Fibroblast of skin of back (primary cell): ENCODE measurements at places on chromosomes 5 and 9.

GRCh38 chr9:19975499-19975898 lies 186.7 kb upstream of the SLC24A2 start:
- no peak for DNase-seq

DNA sequence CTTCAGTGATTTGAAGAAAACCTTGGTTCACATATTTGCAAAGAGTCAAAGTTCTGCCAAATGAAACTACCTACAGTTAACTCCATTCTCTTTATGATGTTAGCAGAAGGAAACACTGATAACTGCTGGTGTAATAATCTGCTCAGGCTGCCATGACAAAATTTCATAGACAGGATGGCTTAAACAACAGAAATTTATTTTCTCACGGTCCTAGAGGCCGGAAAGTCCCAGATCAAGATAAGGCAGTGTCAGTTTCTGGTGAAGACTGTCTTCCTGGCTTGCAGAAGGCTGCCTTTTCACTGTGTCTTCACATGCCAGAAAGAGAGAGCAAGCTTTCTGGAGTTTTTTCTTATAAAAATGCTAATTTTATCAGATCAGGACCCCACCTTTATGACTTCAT lies 102.4 kb upstream of the PARP8 start:
- no peak for DNase-seq

DNA sequence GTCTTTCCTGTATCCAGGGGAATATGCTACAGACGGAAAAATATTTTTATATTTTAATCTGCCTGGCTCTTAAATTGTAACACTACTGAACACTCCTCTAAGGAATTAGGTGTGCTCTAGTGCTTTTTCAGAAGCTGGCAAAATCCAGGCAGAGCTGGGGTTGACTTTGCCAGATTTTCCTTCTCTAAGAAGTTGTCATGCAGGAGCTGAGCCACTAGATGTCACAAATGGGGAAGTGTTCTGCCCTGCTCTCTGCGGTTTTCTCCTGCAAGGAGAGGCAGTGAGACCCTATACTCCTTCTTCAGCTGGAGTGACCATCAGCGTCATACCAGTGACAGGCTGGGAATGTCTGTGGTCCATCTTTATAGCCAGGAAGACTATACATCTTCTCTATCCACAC lies 112.5 kb downstream of the HAPLN1 start:
- DNase-seq = peak; percentile 60

- DNase-seq = no peak
Measured at GRCh38 chr9:24189986-24190385, 355.7 kb downstream of the IZUMO3 start.

DNA sequence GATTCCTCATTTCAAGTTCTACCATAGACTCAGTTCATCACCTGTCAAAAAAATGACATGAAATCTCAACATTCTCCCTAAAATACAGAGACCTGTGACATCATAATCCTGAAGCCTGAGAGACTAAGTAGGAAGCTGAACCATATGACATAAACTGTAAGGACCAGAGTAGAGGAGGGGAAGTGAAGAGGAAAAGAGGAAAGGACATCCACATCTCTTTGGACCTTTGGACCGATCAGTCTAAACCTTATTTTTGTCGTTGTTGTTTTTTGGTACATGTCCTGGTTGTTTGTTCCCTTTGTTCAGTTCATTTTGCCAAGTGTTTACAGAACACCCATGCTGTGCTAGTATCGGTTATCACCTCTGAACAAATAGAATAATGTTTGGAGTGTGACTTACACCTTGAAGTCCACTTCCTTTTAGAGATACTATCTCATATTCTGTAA lies 41.9 kb downstream of the LURAP1L start:
- DNase-seq = no peak

DNA sequence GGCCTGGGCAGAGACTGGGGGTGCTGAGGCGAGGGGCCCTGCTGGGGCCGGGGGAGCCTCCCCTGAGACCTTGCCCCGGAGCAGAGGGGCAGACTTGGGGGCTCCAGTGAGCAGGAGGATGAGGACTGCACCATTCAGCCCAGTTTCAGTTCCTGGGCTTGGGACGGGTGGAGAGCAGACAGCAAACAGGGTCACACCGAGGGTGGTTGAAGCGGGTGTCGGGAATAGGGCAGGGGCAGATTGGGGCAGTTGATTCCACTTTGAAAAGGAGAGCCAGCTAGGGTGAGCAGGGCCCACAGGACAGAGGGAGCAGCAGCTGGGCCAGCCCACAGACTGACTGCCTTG lies 4.5 kb downstream of the GRK6 start:
- DNase-seq = no peak

- DNase-seq = peak; percentile 98
Measured at GRCh38 chr5:33321026-33321425, 119.7 kb upstream of the TARS1 start.

- no peak for DNase-seq
Measured at GRCh38 chr5:142670804-142671203, 15.1 kb downstream of the FGF1 start.

GRCh38 chr9:102669220-102669619 lies 325.9 kb upstream of the CYLC2 start:
- DNase-seq = no peak

- peak; percentile 83 for DNase-seq
Measured at GRCh38 chr9:87213948-87214347, 266.6 kb upstream of the GAS1 start.

DNA sequence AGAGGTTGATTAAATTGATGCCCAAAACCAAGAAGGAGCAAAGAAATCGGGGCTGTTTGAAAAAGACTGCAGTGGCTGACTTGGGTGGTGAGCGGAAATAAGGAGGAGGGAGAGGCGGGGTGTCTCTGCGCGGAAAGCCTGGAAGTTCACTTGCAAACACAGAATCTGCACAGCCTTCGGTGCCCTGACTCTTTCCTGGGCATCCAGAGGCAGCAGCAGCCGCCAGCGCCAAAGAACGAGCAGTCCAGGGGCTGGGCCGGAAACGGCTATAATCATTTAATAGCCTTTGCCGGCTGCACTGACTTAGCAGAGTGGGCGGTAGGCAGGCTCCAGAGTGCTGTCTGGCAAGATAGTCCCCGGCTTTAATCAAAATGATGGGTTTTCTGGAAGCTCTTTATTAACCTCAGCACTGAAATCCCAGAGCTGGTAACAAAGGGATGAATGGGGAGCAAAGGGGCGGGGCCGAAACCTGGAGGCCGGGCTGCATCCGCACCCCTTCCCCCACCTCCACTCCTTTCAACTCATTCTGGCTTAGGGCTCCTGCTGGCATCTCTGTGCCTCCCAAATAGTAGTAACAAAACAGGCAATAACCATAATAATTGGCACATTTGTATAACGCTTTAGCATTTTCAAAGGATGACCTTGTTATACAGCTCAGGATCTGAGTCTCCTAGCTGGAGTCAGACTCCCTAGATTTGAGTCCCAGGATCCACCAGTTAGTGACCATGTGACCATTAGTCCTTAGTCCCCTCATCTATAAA lies 35.7 kb downstream of the PCDHAC2 start:
- peak; percentile 0 for DNase-seq

DNA sequence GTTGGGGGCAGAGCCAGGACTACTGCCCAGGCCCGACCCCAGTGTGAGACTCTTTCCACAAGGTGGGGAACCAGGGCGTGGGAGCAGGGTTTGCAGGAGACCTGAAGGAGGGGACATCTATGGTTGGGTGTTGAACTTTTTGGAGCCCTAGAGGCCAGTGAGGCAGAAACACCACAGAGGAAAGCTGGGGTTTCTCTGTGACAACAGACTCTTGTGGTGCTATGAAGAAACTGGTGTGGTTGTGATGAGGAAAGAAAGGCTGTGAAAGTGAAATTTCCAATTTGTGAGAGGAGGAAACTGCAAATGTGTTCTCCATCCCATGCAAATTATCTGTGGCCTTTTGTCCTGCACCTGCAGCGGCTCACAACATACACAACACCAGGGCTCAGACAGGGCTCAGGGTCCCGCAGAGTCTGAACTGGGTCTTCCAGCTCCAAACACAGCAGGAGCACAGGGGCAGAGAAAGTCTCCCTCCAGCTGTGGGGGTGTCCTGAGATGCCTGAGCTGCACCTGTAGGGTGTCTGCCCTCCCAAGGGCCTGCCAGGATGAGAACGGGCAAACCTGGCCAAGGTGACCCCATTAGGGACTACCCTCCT lies 51.4 kb upstream of the GRHPR start:
- no peak for DNase-seq

DNA sequence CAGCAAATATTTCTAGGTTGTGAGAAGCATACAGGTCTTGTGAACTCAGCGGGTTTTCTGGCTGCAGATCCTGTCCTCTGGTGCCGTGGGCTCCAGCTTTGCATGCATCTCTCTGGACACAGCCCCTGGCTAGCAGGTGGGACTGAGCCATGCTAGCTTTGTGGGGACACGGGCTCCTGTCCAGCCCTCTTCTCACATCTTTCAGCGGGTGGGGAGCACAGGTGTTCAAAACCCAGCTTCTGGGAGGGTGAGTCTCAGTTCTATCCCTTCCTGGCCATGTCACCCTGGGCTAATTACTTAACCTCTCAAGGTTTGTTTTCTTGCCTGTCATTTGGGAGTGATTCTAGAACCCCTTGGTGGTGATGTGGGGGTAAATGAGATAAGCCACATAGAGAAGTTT lies 162.3 kb downstream of the ICE1 start:
- no peak for DNase-seq

DNA sequence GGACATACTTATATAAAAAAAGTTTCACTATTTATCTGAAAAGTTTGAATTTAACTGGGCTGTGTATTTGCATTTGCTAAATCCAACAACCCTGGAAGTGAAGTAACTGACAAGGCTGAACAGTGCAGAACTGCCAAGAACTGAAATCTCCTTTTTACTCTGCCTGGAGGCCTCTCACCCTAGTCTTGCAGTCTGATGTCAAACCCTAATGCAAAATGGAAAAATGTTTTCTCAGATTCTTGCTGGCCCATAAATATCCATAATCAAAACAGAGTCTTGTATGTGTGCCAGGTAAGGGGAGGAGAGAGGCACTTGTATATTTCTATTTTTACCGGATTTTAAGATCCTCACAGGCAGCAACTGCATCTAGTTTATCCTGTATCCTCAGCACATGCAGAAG lies 432.7 kb upstream of the KLF4 start:
- DNase-seq = no peak

- no peak for DNase-seq
Measured at GRCh38 chr5:178537467-178538371, 52.5 kb downstream of the COL23A1 start.

- no peak for DNase-seq
Measured at GRCh38 chr9:129954868-129955550, 88.0 kb downstream of the FNBP1 start.

GRCh38 chr9:17631396-17631795 lies 52.5 kb downstream of the SH3GL2 start:
- DNase-seq = no peak

DNA sequence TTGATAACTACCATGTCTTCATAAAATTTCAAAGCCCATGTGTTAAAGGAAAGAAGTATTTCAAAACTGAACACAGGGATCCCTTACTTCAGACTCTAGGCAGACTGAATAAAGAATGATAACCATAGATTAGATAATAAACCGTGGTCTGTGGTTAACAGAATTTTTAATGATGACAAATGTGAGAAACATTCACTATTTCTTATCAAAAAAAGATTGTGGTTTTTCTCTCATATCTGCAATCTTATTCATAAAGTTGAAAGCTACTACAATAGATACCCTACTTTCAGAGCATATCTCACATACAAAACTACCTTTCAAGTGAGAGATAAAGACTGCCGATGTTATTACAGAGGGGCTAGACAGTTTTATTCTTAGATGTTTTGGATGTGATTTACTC lies 816.8 kb upstream of the DMAC1 start:
- peak; percentile 24 for DNase-seq

GRCh38 chr9:29297592-29297991 lies 1724.3 kb upstream of the C9orf72 start:
- no peak for DNase-seq

DNA sequence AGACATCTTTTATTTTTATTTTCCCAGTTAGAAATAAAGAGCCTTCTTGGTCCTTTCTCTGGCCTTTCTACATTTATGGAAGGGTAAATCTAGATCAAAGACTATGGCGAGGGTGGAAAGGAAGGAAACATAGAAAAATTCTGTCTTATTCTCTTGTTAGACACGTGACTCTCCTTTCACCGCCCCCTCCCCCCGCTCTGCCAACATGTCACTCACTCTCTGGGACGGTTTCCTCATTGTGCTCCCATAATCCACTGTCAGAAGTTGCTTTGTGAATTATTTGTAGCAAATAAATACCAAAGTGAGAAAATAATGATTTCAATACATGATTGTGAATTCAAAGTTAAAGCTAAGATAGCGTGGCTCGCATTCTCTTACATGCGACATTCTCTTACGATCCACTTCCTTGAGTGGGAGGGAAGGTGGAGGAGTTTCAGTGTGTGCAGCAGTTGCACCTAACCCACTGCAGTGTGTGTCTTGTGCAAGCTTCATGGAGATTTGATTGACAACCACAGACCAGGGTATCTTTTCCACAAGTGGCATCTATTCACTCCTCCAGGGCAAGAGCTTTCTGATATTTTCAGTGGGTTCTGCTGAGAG lies 423.0 kb upstream of the KIF2A start:
- no peak for DNase-seq

- DNase-seq = no peak
Measured at GRCh38 chr5:54616031-54616430, 98.5 kb downstream of the SNX18 start.

DNA sequence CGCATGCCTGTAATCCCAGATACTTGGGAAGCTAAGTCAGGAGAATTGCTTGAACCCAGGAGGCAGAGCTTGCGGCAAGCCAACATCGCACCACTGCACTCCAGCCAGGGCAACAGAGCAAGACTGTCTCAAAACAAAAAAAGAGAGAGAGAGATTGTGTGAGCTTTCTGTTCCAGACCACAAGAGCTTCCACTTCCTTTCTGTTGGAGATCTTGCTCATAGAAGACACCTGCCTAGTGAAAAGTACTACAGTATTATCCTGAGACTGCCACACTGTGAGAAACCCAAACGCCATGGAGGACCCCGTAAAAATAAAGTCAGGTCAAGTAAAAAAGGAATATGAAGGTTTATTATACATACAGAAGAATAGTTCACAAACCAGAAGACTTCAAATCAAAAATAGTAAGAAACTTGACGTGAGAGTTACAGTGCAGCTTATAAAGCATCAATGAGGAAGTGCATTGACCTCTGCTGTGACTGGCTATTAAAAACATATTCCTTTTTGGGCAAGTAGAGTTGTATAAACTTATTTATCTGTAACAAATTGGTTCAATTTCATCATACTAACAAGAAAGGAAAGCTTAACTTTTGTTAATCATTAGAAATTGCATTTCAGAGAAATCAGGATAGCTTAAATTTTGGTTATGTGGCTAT lies 4.3 kb upstream of the EMB start:
- no peak for DNase-seq

- DNase-seq = peak; percentile 9
Measured at GRCh38 chr5:25006734-25007133, 362.0 kb upstream of the CDH10 start.
